ENCODE measurements at places on chromosomes 4 and X.

DNA sequence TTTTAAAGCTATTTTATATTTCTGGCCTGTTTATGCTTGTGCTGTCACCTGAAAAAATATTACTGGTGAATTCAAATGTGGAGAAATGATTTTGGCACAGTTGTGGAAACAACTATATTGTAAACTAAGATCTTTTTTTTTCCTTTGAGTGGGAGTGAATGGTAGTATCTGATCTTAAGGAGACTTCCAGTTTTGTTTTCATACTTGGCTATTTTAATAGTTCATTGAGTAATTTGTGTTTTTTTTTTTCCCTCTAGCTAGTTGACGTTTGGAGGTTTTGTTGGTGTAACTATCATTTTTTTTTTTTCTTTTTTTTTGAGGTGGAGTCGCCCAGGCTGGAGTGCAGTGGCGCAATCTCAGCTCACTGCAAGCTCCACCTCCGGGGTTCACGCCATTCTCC is 10.5 kb downstream of the STAG2 start:
- no peak for DNase-seq

DNA sequence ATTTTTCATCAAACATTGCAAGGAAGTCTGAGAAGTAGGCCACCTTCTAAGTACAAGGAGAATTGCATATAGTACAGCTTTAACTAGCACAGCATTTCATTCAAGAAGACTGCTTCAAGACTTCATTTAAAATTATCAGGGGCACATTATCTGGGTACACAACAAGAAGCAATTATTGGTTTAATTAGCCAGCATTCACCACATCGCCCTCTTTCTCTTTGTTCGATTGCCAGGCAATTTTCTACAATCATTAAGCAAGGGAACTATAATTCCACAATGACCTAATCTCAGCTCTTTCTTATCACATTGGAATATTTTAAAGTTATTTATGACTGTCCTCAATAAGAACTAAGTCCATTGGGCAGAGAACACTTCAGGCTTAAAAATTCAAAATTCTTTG is 1347.1 kb upstream of the PABPC4L start:
- no peak for DNase-seq

- no peak for DNase-seq
Observed at GRCh38 chrX:107589243-107589642, 39.1 kb upstream of the PRPS1 start.

- DNase-seq = no peak
Observed at GRCh38 chr4:26619784-26620183, 35.9 kb downstream of the TBC1D19 start.

- no peak for DNase-seq
Observed at GRCh38 chr4:128387600-128388351, 100.2 kb upstream of the PGRMC2 start.

DNA sequence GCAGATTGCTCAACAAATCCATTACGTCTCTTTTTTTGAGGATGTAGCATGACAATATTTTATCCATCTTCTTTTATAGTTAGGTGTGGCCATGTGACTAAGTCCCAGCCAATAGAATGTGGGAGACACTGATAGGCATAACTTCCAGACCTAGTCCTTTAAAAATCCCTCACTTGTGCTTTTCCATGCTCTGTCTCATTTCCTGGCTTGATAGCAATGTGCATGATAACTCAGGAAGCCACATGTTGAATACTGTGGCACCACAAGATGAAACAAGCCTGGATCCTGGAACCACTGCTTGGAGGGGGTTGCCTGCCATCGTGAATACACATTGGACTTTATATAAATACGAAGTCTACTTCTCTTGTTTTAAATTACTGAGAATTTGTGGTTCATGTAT is 184.0 kb upstream of the NEIL3 start:
- no peak for DNase-seq

DNA sequence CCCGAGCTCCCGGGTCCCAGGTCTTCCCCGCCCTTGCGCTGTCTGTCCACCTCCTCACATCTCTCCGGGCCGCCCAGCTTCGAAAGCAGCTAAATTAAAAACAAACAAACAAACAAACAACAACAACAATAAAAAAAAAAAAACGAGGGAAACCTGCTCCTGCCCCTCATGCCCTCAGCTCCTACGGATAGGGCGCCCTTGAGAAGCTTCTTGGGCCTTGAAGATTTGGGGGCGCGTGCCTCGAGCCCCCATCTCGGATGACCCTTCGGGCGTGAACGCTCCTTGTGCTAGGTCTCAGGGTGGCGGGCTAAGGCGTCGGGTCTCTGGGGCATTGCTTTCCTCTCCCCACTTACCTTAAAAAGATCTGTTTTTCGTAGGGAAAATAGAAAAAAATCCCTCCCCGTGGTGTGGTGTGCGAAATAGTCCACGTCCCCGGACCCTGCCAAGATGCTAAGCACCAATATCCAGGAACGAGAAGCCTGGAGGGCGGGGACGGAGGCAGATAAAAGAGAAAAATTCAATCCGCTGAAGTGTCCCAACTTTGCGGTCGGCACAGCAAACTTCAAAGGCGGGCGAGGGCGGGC is 603 bp downstream of the NDNF start:
- DNase-seq = no peak
